ENCODE measurements at places on chromosomes 11 and 22.

- no peak for ATAC-seq
Observed at GRCh38 chr11:19472679-19473078, 231.9 kb upstream of the E2F8 start.

GRCh38 chr11:101063706-101064105, 65.9 kb downstream of the PGR start:
- ATAC-seq, result no peak

GRCh38 chr11:66691311-66691980, 13.8 kb upstream of the RBM4B start:
- no peak for ATAC-seq

DNA sequence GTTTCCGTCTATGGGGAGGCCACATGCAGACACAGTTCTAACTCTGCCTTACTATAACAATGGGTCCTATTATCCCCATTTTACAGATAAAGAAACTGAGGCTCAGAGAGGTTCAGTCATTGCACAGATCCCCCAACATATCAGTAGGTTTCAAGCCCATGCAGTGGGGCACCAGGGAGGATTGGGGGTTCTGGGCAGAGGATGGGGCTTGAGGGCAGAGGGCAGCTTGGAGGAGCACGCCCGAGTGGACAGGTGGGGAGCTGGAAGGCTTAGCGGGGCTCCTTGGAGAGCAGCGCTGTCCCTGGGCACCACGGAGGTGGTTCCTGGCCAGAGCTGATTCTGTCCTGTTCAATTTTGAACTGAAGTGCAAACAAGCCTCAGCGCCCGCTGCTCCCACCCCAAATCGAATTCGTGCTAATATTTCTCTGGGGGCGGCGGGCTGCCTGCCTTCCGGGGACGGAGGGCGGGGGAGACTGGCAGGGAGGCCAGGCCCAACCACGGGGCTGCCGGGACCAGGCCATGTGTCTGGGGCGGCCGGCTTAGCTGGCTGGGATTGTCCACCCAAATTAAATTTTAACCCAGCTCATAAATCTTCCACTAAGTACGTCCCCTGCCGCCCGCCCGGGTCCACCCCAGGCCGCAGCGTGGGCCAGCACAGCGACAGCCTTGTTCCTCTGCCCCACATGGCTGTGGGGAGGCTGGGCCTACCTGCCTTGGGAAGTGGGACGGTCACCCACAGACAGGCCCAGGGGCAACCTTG, 49.4 kb downstream of the FLRT1 start:
- ATAC-seq, result no peak

- ATAC-seq, result no peak
Observed at GRCh38 chr11:12808519-12808918, 134.3 kb downstream of the TEAD1 start.

GRCh38 chr22:48592488-48592887, 1235.2 kb downstream of the BRD1 start:
- ATAC-seq, result peak; percentile 70

- ATAC-seq, result no peak
Observed at GRCh38 chr22:32661296-32661695, 140.2 kb upstream of the TIMP3 start.

- ATAC-seq, result no peak
Observed at GRCh38 chr11:17533778-17534415, 10.3 kb downstream of the USH1C start.

DNA sequence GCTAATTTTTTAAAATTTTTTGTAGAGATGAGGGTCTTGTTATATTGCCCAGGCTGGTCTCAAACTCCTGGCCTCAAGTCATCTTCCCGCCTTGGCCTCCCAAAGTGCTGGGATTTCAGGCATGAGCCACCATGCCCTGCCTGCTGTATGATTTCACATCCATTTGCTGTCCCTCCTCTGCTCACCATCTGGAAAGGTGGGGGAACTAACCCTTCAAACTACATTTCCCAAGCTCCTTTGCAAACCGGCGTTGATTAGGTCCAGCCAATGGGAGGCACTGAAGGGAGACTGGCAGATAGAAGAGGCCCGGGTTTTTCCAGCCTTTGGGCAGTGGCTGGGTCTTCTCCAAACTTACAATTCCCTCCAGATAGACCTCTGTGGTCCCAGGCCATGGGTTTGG, 19.3 kb downstream of the RFPL1 start:
- ATAC-seq, result peak; percentile 59

GRCh38 chr11:3000032-3000961, 8.2 kb upstream of the NAP1L4 start:
- peak; percentile 91 for ATAC-seq

DNA sequence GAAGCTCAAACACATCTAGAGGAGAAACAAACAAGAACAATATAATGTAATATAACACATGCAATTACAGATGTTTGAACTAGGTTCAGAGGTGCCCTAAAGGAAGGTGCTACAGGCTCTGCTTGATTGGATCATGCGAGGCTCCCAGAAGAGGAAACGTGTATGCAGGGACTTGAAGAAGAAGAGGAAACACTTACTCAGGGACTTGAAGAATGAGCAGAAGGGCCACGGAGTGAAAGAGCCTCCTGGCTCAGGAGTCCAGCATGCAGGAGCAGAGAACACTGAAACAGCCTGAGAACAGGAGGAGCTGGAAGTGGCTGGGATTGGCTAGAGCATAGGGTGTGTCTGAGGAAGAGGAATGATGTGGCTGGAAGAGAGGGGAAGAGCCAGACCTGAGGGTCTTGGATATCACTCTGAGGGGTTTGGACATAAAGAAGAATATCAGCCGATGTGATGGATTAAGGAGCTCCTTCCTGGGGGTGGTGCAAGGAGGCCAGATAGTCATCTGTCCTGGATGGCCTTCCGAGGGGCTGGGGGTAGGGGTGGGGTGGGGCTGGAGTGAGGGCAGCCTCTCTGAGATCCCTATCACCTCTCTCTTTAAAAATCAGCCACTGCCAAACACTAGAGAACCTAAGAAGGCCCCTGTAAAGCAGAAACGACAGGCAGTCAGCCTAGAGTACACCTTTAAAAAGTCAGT, 16.8 kb downstream of the FZD4 start:
- ATAC-seq, result no peak

DNA sequence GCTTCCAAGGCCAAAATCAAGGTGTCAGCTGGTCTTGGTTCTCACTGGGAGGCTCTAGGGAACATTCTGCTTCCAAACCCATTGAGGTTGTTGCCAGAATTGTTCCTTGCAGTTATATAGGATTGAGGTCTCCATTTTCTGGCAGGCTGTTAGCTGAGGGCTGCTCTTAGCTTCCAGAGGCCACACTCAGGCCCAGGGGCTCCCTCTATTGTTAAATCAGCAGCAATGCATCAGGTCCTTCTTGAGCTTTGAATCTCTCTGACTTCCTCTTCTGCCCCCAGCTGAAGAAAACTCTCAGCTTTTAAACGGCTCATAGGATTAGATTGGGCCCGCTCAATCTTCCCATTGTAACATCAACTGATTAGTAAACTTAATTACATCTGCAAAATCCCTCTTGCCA, 39.3 kb upstream of the BSX start:
- no peak for ATAC-seq

- no peak for ATAC-seq
Observed at GRCh38 chr11:61832207-61832606, 4.1 kb downstream of the FADS2 start.

DNA sequence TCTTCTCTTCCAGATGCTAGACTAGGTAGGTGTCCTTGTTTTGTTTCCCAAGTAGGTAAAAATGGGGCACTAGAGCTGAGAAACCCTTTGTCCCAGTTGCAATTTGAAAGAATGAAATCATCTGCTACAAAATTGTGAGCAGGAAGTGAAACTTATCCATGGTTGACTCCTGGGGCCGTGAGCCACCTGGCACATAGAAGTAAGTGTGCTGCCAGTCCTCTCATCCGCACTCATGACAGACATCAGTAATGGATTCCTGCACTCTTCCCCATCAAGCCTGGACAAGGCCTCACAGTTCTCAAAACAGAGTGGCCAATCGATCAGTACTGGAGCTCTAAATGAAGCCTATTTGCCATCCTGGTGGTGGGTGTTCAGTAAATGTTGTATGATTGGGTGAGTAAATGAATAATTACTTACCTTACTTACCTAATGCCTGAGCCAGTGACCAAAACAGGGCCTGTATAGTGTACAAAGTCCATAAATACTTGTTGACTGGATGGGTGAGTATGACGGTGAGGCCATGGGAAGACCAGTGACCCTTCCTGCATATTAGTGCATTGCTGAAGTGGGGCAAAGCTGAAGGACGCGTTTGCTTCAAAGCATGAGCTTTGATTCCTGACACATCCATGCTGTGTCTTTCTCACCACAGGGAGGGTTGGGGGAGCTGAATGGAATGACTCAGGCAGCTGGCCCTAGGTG, 68.9 kb upstream of the HEPHL1 start:
- no peak for ATAC-seq

DNA sequence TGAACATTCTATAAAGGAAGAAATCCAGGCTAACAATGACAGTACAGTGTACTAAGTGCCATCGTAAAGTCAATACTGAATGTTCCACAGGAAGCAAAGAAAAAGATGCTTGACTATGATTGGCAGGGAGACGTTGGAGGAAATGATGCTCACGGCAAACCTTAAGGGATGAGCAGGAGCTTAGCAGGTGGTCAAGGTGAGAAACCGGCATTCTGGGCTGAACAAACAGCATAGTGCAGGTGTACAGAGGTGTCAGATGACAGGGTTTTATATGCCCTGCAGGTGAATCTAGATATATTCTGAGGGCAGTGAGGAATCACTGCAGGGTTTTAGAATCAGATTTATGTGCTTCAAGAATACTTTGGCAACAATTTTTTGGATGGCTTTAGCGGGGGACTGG, 85.3 kb upstream of the HEPHL1 start:
- no peak for ATAC-seq

DNA sequence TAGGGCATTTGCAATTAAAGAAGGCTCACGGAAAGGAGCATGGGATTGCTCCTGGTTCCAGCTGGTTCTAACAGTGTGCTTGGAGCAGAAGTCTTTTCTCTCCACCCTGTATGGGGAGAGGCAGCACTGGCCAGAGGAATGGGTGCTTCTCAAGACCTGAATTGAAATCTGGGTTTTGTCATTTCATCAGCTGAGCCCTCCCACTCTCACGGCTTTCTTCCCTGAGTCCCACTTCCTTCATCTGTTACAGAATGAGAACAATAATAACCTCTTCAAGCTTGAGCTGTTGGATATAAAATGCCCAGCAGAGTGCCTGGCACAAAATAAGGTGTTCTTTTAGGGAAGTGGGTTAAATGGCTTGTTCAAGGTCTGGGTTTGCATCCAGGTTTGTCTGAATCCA, 17.2 kb downstream of the CNTF start:
- no peak for ATAC-seq

- ATAC-seq, result no peak
Observed at GRCh38 chr22:21101877-21102638, 56.3 kb downstream of the LRRC74B start.

- ATAC-seq, result peak; percentile 19
Observed at GRCh38 chr11:57763568-57763967, 2.0 kb downstream of the CTNND1 start.

- ATAC-seq, result peak; percentile 78
Observed at GRCh38 chr11:67345920-67346819, 7.2 kb downstream of the POLD4 start.

DNA sequence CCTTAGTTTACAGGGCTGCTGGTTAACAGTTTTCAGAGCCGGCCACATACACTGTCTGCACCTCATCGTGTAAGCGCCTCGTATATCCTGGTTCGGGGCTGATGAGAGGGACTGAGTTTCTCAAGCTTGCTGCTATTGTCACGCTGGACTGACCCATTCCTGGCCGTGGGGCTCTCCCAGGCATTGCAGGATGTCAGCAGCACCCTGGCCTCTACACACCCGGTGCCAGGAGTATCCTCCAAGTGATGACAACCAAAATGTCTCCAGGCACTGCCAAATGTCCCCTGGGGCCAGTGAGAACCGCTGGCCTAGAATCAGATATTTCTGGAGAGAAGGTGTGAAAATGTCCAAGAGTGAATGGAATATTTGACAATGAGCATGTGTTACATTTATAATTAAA, 82.8 kb downstream of the ST3GAL4 start:
- ATAC-seq, result no peak

DNA sequence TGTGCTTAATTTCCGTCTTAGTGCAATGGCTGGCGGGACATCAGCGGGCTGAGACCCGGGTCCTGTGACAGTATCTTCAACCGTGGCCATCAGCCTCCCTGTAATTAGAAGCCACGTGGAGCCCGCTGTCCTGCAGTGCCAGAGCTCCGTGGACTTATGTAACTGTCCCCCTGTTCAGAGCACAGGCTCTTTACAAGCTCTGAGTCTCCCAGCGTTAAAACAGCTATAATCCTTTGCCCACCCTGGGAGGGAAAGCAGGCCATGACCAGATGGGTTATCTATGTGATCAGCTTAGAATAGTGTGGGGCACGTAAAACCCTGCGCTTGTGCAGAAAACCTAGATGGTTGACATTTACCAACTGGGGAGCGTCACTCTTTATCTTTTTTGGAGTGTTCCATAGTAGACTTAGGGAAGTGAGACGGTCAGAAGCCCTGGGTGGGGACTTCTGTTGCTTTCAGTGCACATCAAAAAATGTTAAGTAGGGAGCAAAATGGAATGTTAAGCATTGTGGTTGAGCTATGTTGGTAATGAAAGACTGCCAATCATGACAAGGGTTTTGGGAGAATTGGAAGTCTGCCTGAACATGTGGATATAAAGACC, 103.5 kb upstream of the CADM1 start:
- ATAC-seq, result no peak

GRCh38 chr22:43860831-43861230, 1.5 kb downstream of the SULT4A1 start:
- ATAC-seq, result no peak

DNA sequence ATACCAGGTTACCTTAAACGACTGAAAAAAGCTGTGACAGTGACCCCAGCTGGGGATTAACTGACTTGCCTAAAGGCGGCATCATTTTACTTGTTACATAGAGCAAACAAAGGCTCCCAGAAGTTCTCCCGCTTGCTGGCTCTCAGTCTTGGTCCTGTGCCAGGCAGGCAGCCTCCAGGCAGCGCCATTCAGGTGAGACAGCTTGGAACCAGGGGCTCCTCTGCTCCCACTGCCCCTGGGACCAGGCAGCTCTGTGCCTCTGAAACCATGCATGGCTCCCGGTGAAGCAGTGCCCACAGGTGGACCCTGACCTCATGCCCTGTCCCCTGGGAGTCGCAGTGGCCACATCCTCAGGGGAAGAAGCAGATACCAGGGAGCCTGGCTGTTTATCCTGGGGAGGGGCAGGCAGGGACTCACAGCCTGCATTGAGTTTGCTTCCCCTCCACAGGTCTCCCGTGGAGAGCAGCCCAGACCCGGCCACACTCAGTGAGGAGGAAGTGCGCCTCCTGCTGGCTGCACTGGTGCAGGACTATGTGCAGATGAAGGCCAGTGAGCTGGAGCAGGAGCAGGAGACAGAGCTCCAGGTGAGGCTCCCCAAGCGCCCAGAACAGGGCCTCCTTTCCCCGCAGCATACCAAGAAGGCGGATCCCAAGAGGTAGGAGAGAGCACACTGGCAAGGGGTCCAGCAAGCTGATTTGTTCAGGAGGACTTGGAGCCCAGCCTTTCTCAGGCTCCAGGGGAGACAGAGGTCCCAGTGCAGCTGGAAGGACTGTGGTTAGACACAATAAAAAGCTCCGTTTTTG, 15.6 kb upstream of the CYP2R1 start:
- ATAC-seq, result peak; percentile 70

DNA sequence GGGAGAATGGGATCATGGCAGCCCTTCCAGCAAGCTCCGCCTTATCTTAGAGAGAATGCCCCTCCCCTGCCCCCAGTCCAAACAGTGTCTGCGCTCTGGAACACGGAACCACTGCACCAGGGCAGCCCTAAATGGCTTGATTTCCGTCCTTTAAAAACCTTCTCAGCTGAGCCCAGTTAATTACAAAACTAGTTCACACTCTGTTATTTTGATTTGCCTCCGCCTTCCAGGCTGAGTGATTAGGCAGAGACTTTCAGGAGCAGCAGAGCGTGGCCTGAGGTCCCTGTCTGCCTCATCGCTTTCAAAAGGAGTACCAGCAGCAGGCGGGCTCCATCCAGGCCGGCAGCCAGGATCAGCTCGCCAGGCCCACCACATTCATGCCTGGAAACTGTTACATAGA, 313.0 kb downstream of the BRD1 start:
- ATAC-seq, result no peak
